ENCODE measurements at places on chromosomes 11 and 22.

DNA sequence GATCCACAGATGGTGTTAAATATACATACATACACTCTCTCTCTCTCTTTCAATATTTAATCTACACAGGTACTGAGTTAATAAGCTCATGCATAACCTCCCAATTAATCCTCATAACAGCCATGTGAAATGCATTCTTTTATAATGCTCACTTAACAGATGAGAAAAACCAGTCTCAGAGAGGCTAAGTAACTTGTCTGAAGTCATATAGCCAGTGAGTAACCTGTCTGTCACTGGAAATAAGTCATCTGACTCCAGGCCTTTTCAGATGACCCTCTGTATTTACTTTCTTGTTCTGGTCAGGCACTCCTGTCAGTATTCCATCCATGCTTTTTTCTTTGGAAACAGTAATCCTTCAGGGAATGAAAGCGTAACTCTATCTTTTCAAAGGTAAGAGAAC, 594.0 kb upstream of the TENM4 start:
- no peak for DNase-seq

GRCh38 chr11:528815-529727, 6.3 kb downstream of the HRAS start:
- DNase-seq = no peak

DNA sequence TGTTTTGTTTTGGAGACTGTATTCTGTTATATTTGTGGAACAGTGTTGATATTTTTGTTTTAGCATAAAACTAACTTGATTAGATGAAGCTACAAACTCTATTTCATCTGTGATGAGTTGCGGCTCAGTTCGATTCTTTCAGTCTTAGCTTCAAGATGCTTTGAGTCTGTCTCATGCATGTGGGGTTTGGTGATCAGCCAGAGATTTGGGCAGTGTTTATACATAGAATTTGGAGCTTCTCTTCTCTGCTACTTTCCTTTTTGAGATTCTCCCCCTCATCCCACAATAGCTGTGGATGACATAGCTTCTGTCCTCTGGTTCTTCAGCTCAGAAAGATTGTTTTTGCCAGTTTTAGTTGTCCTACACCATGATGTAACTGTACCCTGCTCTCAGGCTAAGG, 90.4 kb downstream of the ARHGAP20 start:
- no peak for DNase-seq

GRCh38 chr22:24875862-24876506, 70.0 kb downstream of the SGSM1 start:
- no peak for DNase-seq

GRCh38 chr11:80843266-80843974, 1402.6 kb upstream of the TENM4 start:
- DNase-seq = no peak

DNA sequence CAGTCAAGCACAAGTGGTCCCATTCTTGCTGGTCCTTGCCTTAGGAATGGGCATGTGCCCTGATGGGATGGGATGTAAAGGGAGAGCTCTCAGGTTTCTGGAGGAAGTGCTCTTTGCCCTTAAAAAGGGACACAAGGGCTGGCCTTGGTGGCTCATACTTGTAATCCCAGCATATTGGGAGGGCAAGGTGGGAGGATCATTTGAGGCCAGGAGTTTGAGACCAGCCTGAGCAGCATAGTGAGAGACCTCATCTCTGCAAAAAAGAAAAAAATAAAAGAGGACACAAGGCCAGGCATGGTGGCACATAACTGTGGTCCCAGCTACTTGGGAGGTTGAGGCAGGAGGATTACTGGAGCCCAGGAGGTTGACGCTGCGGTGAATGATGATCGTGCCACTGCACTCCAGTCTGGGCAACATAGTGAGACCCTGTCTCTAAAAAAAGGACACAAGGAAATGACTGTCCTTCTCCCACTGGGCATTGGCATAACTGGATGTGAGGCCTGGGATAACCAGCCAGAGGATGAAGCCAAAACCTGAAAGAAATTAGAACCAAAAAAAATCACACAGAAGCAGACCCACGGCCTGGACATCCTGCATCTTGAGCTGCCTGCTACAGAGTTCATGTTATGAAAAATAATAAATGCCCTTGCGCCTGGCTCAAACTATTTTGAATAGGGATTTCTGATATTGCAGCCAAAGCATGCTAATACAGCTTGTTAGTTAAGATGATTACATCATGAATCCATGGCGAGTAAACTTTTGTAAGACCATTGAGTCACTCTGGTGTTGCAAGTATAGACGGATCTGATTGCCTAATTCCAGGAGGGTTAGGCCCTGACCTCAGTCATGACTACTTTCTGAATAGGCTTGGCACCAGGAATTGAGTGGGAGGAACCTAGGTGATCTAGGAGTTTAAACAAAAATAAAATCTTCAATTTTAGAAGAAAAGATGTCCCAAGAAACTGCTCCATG, 12.9 kb upstream of the CRKL start:
- DNase-seq = no peak

DNA sequence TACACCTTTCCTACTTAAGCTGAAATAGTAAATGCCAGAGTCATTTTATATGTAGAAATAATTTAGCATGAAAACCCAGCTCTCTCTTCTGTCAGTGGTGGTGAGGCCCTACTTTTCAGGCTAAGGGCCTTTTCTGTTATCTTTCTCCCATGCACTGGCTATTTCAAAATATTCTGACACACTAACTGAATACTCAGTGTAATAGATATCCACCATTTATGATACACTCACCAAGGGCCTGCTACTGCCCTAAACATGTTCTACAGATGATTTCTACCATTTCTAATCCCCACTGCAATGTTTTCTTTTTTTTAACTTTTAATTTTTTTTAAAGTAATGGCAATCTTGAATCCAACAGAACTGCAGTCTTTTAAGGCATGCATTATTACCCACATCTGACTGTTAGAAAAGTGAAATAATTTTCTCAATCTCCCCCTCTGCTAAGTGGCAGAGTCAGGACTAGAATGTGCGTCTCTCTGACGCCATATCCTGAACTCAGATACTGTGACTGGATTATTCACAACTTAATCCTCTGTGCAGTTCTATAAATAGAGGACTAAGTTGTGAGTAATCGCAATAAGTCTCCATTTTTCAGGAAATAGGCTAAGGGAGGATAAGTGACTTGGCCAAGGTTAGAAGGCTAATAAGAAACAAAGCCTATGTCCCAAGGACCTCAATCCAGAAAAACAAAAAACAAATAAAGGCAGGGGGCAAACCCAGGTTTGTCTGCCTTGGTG, 44.0 kb downstream of the GRAMD1B start:
- no peak for DNase-seq

GRCh38 chr11:22800482-22800881, 29.1 kb downstream of the SVIP start:
- DNase-seq = no peak

DNA sequence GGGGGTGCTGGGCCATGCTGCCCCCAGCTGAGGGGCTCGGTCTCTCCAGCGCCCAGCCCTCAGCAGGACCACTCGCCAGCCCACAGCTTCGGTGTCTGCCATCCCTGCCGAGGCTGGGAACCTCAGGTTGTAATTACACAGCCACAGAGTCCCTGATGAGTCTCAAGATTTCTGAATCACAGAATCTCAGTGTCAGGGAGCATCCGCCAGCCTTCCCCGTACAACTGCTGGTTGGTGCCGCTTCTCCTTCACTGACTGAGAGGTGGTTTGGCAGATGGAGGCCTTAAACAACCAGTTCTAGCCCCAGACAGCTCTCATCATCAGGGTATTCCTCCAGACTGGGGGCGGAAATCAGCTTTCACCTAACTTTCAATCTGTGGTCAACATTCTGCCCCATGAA, 13.7 kb downstream of the PHF21B start:
- DNase-seq = no peak

DNA sequence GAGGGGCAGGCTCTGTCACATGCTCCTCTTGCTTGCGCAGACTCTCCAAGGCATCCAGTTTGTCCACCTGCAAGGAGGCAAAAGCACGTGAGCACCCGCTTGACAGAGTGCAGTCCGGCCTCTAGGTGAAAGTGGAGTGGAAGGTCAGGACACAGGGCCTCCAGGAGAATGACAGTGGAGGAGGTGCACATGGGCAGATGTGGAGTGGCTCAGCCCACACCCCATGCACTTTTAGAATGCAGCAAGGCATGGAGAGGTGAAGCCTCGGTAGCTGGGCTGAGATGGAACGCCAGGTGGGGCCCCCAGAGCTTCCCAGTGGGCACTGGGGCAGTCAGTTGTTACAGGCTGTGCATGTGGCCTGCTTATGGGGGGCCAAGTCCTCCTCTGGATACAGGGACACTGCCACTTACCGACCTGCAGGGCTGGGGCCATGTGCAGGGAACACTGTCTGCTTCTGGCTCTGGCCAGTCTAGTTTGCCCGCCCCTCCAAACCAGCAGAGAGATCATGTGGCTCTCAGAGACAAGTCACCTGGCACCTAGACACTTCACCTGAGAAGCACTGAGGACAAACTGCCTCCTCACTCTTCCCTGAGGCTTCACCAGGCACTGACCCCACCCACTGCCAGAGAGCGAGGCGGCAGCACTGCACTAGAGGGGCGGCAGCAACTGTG, 2.3 kb upstream of the SLC25A1 start:
- no peak for DNase-seq

Data from T follicular helper cell (primary cell).